ENCODE measurements at places on chromosomes 13 and 19.

DNA sequence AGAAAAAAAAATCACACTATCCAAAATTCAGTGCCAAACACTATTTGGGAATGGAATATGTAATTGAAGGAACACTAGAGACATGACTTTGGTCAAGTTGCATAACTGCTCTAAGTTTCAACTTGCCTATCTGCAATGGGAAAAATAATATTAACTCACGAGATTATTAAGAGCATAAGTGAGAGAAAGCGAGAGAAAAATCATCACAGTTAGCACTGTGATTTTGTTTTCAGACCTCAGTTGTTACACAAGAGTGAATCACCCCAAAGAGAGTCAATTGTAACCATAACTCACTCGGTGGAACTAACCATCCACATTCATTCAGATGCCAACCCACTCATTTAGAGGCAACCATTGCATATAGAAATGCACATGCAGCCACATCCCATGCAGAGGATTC is 147.1 kb downstream of the NHLRC3 start:
- DNase-seq, result no peak
- no peak overlapping the region for H3K27ac ChIP-seq
- no peaks in the 10 kb centered on the region for H3K4me1 ChIP-seq
- H3K4me3 ChIP-seq, result no peak overlapping the region
- no peaks in the 10 kb centered on the region for H3K36me3 ChIP-seq

GRCh38 chr13:60150538-60150937 is 13.2 kb downstream of the DIAPH3 start:
- H3K4me3 ChIP-seq, result no peak overlapping the region
- H3K4me1 ChIP-seq, result no peaks in the 10 kb centered on the region
- DNase-seq, result no peak
- no peaks in the 10 kb centered on the region for H3K36me3 ChIP-seq

DNA sequence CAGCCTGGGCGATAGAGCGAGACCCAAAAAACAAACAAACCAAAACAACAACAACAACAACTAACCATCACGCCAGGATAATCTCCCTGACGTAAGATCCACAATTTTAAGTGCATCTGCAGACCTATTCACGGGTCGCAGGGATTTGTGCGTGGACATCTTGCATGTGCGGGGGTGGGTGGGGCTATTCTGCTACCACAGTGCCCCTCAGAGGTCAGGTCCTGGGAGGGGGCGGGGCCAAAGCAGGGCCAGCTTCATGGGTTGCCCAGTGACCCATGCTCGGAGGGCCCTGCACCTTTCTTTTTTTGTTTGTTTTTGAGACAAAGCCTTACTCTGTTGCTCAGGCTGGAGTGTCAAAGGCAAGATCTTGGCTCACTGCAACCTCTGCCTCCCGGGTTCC is 2.6 kb upstream of the CDC42EP5 start:
- H3K4me3 ChIP-seq, result no peak overlapping the region
- H3K27ac ChIP-seq, result no peak overlapping the region
- no peak for DNase-seq
- peaks cover 9% of the 10 kb centered on the region for H3K27me3 ChIP-seq
- no peaks in the 10 kb centered on the region for H3K36me3 ChIP-seq

GRCh38 chr13:51804295-51805172 is 571 bp upstream of the DHRS12 start:
- H3K27me3 ChIP-seq, result peaks cover 10% of the 10 kb centered on the region
- H3K36me3 ChIP-seq, result no peaks in the 10 kb centered on the region
- peak overlapping the region; percentile 94 for H3K27ac ChIP-seq
- peak overlapping the region; percentile 92 for H3K4me3 ChIP-seq
- no peak for DNase-seq

DNA sequence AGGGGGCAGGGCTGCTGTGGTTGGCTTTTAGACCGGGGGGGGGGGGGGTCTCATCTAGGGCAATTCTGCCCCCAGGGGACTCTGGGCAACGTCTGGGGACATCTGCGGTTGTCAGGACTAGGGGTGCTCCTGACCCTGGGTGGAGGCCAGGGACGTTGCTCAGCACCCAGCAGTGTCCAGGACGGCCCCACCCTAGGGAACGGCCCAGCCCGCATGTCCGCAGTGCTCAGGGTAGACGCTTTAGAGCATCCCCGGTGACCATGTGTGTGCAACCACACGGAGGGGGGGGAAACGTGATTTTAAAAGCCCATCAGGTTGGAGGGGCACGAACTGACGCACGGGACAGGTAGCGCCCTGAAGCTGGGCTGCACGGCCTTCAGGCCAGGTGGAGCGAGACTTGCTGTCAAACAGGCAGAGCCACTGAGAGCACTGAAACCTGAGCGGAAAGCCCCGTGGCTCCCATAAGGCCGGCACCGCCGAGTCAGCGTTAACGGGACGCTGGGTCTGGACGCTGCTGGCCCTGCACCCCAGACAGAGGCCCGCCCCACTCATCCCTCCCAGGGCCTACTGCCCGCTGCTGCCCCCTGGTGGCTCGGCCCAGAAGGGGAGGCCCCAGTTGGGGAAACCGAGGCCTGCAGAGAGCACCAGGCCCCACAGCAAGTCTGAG is 8.3 kb downstream of the CACTIN start:
- H3K4me3 ChIP-seq, result no peak overlapping the region
- H3K4me1 ChIP-seq, result no peaks in the 10 kb centered on the region
- H3K27ac ChIP-seq, result no peak overlapping the region
- peaks cover 3% of the 10 kb centered on the region for H3K27me3 ChIP-seq

DNA sequence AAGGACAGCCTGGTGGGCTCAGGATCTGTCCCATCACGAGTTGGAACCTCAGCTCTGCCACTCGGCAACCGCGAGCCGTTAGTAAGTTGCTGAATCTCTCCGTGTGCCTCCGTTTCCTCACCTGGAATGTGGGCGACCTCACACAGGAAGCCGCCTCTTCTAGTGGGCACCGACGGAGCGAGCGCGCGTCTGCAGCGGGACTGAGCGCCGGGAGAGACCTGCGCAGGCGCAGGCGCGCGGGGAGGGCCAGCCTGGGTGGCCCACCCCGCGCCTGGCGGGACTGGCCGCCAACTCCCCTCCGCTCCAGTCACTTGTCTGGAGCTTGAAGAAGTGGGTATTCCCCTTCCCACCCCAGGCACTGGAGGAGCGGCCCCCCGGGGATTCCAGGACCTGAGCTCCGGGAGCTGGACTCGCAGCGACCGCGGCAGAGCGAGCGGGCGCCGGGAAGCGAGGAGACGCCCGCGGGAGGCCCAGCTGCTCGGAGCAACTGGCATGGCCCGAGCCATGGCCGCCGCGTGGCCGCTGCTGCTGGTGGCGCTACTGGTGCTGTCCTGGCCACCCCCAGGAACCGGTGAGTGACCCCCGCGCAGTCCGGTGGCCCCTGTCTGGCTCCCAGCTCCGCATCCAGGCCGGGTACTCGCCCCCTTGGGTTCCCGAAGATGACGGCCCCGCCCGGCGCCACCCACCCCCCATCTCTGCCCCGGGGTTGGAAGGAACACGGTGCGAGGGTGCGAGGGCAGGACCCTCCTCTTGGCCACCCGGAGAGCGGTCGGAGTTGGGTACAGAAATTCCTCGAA is at the start of gene PVR:
Gene PVR (plus strand): TSS at position 306 of the 797 bp plus-strand sequence. CDS start 187 bp downstream, at position 493.
- H3K27me3 ChIP-seq, result peaks cover 5% of the 10 kb centered on the region
- H3K4me1 ChIP-seq, result no peaks in the 10 kb centered on the region
- peak; percentile 74 for DNase-seq
- no peaks in the 10 kb centered on the region for H3K36me3 ChIP-seq

GRCh38 chr13:39603424-39603947 is 493 bp upstream of the LHFPL6 start:
- H3K4me1 ChIP-seq, result peaks cover 5% of the 10 kb centered on the region
- peaks cover 5% of the 10 kb centered on the region for H3K27me3 ChIP-seq
- peak overlapping the region; percentile 83 for H3K4me3 ChIP-seq
- no peaks in the 10 kb centered on the region for H3K36me3 ChIP-seq
- no peak for DNase-seq
- H3K27ac ChIP-seq, result no peak overlapping the region

Measured in glutamatergic neuron (in vitro differentiated cells).